ENCODE measurements at places on chromosomes 7 and 10. TPM values are rescaled to one million over a fixed set of nuclear protein-coding genes. Genes with fewer than 3 reads are reported as not detected.
A peak's percentile ranks its signal among the peaks of the same experiment; 100 is the strongest.

- H3K4me3 ChIP-seq: no peak overlapping the region
- H3K27me3 ChIP-seq: peaks cover 30% of the 10 kb centered on the region
- no peak for DNase-seq
- no peaks in the 10 kb centered on the region for H3K36me3 ChIP-seq
Measured at GRCh38 chr10:33557313-33557712, 222.8 kb upstream of the NRP1 start.

Gene UCN3
- not detected for total RNA-seq

Gene LOXL4
- not detected for total RNA-seq

- peaks cover 18% of the 10 kb centered on the region for H3K4me1 ChIP-seq
- no peaks in the 10 kb centered on the region for H3K27me3 ChIP-seq
- no peak overlapping the region for H3K4me3 ChIP-seq
- H3K36me3 ChIP-seq: no peaks in the 10 kb centered on the region
- DNase-seq: peak; percentile 72
Measured at GRCh38 chr10:77873536-77874380, 52.8 kb downstream of the DLG5 start.

DNA sequence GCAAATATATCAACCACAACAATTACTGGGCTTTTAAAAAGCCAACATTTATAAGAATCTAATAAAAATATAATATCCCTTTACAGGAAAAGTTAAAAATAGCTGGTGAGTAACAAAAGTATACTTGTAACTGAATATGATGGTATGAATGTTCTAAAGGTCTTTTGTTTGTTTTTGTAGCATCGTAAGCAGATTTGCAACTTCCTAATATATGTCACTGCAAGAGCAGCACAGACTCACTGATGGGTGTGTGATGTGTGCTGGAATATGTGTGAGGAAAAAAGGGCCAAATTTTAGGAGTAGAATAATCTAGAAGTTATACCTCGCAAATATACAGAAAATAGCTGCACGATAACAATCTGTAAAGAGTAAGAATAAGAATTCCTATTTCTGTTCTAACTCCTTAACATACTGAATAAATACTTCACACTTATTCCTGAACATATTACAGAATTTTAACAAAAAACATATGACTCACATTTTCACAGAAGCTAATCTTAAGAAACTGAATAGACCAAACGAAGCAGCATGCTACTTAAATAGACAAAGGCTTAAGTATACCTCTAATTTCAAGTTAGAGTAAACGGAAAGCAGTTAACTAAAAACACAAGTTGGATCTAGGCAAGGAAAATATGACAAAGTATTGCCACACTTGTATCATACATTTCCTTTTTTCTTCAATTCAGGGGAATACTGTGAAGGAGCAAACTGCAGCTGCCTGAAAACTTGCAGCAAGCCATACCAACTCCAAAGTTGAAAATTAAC lies 9.6 kb downstream of the ETV1 start:
- H3K27me3 ChIP-seq: peaks cover 2% of the 10 kb centered on the region
- H3K27ac ChIP-seq: no peak overlapping the region
- H3K4me3 ChIP-seq: no peak overlapping the region
- no peaks in the 10 kb centered on the region for H3K36me3 ChIP-seq
- no peak for DNase-seq
- no peaks in the 10 kb centered on the region for H3K4me1 ChIP-seq

- DNase-seq: no peak
- H3K4me1 ChIP-seq: no peaks in the 10 kb centered on the region
Measured at GRCh38 chr7:33201821-33202220, 72.5 kb downstream of the BBS9 start.

DNA sequence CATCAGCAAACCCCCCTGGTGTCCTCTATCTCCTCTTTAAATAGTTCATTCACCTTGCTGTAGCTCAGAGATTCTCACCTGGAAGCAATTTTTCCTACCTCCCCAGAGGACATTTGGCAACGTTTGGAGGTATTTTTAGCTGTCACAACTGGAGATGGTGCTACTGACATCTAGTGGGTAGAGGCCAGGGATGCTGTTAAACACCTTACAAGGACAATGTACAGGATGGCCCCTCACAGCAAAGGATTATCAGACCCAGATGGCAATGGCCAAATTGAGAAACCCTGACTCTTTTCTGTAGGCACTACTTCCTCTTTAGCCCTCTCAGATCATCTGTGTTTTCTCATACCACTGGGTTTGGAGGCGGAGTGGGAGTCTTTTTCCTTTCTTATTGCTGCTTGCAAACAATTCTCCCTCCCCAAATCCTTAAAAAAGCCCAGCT lies 13.2 kb upstream of the TRA2A start:
- peaks cover 2% of the 10 kb centered on the region for H3K27me3 ChIP-seq
- DNase-seq: peak; percentile 45
- H3K36me3 ChIP-seq: no peaks in the 10 kb centered on the region
- peaks cover 9% of the 10 kb centered on the region for H3K4me1 ChIP-seq
- H3K4me3 ChIP-seq: no peak overlapping the region

- no peak for DNase-seq
- peaks cover 6% of the 10 kb centered on the region for H3K4me1 ChIP-seq
- H3K36me3 ChIP-seq: peaks cover 10% of the 10 kb centered on the region
- H3K27ac ChIP-seq: no peak overlapping the region
- no peaks in the 10 kb centered on the region for H3K27me3 ChIP-seq
Measured at GRCh38 chr7:1539882-1540775, 9.6 kb downstream of the MAFK start.

DNA sequence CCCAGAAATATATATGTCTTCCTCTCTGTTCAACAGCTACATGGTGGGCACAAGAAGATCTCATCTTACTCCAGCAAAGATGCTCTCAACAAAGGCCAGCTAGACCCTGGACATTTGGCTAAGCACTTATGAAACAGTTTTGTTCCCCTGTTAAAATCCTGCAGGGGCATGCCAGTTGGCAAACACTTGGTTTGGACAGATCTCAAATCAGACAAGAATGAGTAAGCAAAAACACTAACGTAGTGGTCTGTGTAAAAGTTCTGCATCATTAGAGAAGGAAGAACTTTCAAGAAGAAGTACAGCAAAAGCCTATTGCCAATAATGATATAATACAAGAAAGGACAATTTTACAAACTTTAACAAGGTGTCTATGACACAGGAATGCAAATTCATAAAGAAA lies 125.6 kb downstream of the CALN1 start:
- H3K4me3 ChIP-seq: no peak overlapping the region
- no peaks in the 10 kb centered on the region for H3K27me3 ChIP-seq
- no peaks in the 10 kb centered on the region for H3K36me3 ChIP-seq
- no peaks in the 10 kb centered on the region for H3K4me1 ChIP-seq
- no peak overlapping the region for H3K27ac ChIP-seq
- no peak for DNase-seq

Gene HERPUD2
- 26.7 TPM for total RNA-seq

- H3K4me1 ChIP-seq: peaks cover 3% of the 10 kb centered on the region
- H3K36me3 ChIP-seq: no peaks in the 10 kb centered on the region
- peaks cover 3% of the 10 kb centered on the region for H3K27me3 ChIP-seq
- no peak overlapping the region for H3K4me3 ChIP-seq
- H3K27ac ChIP-seq: no peak overlapping the region
Measured at GRCh38 chr10:97050956-97051496, 134.7 kb downstream of the SLIT1 start.

GRCh38 chr10:89001729-89002072 lies 11.1 kb downstream of the FAS start:
- peak overlapping the region; percentile 62 for H3K4me3 ChIP-seq
- H3K36me3 ChIP-seq: peaks cover 16% of the 10 kb centered on the region
- peaks cover 56% of the 10 kb centered on the region for H3K4me1 ChIP-seq

All from activated CD4-positive, alpha-beta T cell treated with anti-CD3 and anti-CD28 coated beads for 36 hours (primary cell).